ENCODE measurements at places on chromosomes 1 and 21.
A peak's percentile ranks its signal among the peaks of the same experiment; 100 is the strongest.

- no peak for DNase-seq
Measured at GRCh38 chr1:189859385-189859977, 618.2 kb downstream of the BRINP3 start.

- DNase-seq = no peak
Measured at GRCh38 chr1:21517161-21517589, 8.0 kb downstream of the ALPL start.

DNA sequence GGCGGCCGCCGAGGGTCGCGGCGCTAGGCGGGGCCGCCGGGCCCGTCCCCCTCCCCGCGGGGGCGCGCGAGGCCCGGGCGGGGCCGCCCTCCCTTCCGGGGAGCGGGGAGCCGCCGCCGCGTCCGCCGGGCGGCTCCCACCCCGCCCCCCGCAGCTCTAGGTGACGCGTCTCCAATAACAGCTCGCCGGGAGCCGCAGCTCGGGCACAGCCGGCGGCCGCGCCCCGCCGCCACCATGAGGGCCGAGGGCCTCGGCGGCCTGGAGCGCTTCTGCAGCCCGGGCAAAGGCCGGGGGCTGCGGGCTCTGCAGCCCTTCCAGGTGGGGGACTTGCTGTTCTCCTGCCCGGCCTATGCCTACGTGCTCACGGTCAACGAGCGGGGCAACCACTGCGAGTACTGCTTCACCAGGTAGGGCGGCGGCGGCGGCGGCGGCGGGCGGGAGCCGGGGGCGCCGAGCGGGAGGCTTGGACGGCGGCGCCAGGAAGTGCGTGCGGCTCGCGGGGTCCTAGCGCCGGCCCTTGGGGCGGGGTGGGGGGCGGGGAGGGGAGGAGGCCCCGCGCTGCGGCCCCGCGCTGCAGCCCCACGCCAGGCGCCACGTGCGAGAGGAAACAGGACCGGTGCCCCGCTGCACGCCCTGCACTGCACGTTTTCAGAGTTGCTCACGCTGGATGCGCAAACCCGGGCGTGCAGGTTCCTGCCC is at the start of gene SMYD2:
SMYD2 (plus strand) TSS at position 139 of the 699 bp plus-strand sequence; CDS start at position 235, 96 bp downstream.
- DNase-seq = peak; percentile 68

DNA sequence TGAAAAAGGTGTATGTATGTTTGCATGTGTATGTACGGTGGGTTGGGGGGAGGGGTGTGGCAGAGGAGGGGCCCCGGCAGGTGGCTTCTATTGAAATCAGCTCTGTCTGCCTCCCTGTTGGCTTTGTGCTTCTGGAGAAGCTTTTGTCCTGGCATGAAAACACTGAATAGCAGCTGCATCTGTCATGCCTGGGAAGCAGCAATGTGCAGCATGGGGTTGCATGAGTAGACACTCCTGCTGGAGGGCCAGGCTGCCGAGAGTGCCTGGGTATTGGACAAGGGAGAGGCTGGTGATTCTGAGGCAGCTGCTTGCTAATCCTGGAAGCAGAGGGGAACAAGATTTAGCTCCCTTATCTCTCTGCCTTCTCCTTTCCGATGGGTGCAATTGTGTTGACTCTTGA is 20.5 kb downstream of the MAPKAPK2 start:
- no peak for DNase-seq

DNA sequence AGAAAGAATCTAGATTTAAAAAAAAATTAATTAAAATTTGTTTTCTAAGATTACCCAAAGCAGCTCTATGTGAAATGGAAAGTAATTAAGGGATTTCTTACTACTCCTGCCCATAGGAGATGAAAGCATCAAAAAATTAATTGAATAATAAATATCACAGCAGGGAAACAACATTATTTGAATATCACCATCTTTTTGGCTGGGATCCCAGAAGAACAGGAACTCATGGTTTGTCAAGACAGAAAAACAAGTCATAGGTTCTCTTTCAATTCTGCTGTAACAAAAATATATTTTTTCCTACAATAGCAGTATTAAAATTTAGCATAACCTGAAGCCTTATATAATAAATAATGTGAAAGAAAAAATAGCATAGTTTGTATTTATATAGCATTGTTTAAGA is 1713.4 kb downstream of the NCAM2 start:
- DNase-seq = no peak

GRCh38 chr21:28781602-28782276 is 210.9 kb downstream of the LTN1 start:
- no peak for DNase-seq

DNA sequence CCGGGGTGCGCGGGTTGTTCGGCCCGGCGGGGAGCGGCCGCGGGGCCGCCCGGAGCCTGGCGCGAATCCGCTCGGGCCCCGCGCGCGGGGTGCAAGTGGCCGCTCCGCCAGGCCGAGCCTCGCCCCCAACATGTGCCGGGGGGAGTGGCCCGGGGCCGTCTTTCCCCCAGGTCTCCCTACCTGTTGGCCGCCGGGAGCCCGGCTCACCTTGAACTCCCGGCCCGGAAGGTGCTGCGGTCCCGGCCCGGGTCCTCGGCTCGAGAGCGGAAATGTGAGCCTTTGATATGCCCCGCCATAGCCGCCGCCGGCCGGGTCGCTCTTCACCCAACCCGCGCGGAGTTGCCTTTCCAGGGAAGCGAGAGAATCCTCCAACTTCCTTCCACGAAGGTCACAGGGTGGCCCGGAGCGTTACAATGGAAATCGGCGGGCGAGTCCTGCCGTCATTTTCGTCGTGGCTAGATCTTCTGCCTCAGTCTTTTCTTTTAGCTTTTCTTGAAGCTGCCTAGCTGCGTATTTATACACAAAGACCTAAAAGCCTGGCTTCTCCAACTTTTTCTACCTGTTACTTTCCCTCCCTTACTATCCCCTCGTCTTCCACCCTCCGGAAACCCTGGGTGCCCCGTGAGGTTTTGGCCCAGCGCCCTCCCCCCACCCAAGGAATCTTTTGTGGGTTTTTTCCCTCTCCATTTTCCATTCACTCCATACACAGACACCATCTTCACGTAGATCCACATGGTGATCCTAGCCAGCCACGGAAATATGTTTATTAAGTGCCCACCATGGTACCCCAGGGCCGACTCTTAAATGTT is 867 bp downstream of the PTGFRN start:
- DNase-seq = no peak

- DNase-seq = no peak
Measured at GRCh38 chr21:26751305-26751704, 93.9 kb downstream of the ADAMTS1 start.
